ENCODE measurements at places on chromosomes 4 and X.

DNA sequence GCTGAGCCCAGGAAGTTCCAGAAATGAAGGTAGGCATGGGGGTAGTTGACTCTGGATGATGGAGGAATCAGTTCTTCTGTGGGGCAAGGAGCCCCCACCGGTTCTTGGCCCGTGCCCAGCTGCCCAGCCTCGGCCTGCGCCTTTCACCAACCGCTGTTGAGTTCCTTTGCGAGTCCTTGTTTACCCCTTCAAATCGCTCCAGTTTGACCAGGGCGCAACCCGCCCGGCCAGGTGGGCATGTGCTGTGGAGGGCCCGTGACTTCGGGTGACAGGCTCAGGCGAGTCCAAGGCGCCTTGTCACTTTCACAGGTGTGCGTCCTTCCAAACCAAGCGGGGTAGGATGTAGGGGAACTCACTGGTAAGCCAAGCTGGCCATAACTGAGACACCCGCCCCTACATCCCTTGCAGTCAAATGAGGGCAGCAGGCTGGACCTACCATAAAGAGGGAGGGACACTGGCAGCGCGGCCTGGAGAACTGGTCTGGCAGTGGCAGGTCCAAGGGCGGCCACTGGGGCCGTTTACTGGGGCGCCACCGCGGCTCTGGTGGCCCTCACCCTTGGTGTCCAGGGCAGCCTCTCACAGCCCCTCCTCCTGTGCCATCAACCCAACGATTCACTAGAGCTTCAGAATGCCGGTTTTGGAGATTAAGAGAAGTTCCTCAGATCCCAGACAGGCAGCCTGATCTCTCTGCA lies 160.3 kb upstream of the ZIC3 start:
- DNase-seq, result no peak

DNA sequence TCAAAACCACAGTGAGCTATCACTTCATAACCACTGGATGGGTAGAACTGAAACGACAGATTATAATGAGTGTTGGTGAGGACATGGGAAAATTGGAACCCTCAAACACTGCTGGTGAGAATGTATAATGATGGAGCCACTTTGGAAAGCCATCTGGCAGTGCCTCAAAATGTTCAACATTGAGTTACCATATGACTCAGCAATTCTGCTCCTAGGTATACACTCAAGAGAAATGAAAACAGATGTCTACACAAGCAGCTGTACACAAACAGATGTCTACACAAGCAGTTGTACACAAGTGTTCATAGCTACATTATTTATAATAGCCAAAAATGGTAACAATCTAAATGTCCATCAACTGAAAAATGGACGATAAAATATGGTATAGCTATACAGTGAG lies 143.9 kb downstream of the PDGFRA start:
- no peak for DNase-seq

GRCh38 chr4:13912966-13913365 lies 285.4 kb upstream of the BOD1L1 start:
- no peak for DNase-seq

DNA sequence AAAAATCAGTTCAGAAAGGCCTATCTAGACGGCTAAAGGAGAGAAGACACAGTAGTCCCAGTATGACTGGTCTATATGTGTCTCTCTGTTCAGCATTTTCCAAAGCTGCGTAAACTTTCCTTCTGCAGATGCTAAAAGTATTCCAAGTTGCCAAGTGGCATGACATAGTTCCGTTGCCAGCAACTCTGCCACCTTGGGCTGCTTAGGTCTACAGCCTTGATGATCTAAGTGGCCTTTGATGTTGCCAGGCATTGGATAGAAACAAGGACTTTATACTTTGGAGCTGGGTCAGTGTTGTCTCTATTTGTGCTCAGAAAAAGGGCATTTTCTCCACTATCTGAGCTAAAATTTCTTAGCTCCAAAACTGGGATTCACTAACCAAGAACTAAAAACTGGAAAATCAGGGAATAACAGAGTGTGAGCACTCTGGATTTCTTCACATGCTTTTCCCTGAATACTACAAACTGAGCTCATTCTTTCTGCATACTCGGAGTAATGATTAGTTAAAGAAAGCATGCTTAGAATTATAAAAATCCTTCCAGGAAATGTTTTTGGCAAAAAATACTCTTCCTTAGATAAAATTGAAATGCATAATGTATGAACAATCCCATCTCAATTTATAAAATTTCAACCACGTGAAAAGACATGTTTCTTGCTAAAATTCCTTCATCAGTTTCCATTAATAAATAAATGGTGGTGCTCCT lies 191.4 kb downstream of the ADAMTS3 start:
- no peak for DNase-seq

GRCh38 chr4:139866276-139866962 lies 200.8 kb downstream of the MGST2 start:
- DNase-seq, result no peak

GRCh38 chr4:48223633-48224295 lies 45.9 kb downstream of the TEC start:
- no peak for DNase-seq

- DNase-seq, result no peak
These were observed 3.2 kb downstream of the RASL11B start for GRCh38 chr4:52865300-52865699.

DNA sequence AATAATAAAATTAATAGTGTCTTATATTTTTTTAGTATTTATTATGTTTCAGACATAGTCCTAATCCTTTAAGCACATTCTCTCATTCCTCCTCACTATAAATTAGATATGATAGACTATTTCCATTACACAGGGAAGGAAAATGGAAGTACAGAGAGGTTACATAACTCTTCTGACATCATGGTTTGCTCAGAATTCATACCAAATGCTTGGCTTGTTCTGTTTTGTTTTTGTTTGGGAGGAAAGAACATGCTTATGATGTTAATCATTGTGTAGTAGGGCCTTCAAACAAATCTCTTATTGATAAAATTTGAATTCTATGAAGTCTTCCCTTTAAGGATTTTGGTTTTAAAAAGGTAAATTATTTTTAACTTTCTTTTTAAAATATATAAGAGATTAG lies 59.5 kb downstream of the RXFP1 start:
- no peak for DNase-seq

- no peak for DNase-seq
These were observed 230.2 kb downstream of the CLCN4 start for GRCh38 chrX:10387011-10387410.

GRCh38 chrX:8319359-8319758 lies 145.3 kb upstream of the VCX3B start:
- DNase-seq, result no peak

DNA sequence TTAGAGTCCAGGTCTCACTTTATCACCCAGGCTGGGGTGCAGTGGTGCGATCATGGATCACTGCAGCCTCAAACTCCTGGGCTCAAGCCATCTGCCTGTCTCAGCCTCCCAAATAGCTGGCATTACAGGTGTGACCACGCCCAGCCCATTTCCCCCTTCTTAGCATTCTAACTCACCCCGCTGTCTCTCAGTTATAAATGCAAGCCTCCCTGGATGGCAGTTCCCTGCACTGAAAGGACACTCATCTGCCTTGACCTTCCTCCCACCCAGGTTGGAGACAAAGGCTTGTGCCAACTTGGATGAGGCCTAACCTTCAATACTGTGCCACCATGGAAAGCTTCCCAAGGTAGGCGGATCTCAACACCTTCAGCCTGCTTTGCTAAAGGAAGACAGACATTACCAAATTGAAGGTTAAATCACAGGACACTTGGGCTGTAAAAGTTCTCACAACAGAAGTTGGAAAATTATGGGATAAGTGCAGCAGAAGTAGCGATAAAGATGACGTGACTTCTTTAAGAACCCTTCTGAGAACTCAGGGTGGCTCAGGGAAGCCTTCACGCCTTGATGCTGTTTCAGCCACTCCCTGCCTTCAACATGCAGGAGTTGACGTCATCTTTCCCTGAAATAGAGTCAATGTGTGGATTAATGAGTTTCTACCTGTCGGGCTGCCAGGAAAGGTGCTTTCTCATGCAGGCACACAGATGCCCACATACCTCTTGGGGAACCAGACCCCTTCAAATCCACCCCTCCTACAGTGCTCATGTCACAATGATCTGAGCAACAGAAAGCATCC lies 10.6 kb upstream of the GPM6B start:
- no peak for DNase-seq

GRCh38 chrX:104647084-104647483 lies 81.1 kb downstream of the IL1RAPL2 start:
- DNase-seq, result no peak

DNA sequence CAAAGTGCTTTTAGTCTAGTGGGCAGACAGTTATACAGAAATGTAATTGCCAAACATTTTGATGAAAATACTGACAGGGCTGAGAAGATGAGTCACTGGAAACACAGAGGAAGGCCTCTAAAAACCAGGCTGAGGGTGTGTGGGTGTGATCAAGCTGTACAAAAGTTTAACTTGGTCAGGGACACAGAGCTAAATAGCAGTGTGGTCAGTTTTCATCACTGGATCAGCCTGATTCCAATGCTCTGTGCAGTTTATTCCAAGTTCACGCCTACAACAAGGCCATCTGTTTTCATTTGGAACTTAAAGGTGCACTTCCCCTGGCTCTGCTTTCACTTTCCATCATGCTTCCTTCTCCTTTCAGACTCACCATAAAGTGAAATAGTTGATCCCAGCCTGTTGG lies 10.6 kb downstream of the CENPVL3 start:
- DNase-seq, result no peak

GRCh38 chr4:91502365-91502764 lies 801.4 kb upstream of the GRID2 start:
- DNase-seq, result no peak

GRCh38 chrX:52270453-52271116 lies 85.9 kb downstream of the MAGED4 start:
- DNase-seq, result no peak

- DNase-seq, result no peak
These were observed 14.9 kb downstream of the VBP1 start for GRCh38 chrX:155231163-155231562.

DNA sequence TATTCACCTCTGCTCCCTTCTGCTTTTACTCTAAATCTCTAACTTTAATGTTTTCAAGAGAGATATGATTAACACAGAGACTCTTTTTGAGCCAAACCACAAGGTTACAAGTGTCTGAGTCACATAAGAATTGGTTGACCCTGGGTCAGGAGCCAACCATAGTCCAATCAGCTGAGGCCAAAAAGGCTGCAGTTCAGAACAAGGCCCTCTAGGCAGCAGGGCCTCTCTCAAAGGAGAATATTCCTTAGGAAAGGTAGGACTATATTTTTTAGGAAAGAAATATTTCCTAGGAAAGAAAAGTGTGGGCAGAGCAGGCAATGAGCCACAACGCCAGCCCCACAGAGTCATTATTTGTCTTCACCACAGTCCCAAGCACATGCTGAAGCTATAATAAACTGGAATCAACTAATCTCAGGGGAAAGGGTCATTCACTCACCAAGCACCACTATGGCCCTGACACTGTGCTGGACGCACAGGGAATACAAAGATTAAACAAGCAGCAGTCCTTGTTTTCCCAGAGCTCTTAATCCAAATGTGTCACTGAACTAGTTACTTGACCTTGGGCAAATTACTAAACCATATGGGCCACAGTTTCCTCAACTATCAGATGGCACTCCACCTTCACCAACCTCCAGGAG lies 2.2 kb downstream of the ATP8A1 start:
- no peak for DNase-seq

DNA sequence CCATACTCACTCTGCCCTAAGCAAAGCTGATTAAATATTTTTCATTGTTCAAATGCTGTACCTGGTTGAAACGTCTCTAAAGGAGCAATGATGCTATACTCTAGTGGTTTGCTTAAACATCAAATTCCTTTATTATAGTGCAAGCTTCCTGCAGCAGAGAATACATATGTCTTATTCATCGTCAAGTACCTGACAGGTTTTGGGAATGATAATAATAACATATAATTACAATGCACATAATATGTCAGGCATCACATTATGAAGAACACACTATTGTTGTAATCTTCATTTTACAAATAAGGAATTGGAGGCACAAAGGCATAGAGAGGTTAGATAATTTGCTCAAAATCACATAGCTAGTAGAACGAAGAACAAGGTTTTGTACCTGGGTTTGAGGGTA lies 151.6 kb downstream of the GRIA2 start:
- DNase-seq, result no peak
